Activated CD4-positive, alpha-beta T cell treated with anti-CD3 and anti-CD28 coated beads, Interleukin-2, amount 10 ng/mL, durations not matched to agents 7 days and 5 days (primary cell): ENCODE measurements at places on chromosomes 11 and 22.

GRCh38 chr11:119423509-119424254 is 710 bp upstream of the THY1 start:
- DNase-seq = no peak

DNA sequence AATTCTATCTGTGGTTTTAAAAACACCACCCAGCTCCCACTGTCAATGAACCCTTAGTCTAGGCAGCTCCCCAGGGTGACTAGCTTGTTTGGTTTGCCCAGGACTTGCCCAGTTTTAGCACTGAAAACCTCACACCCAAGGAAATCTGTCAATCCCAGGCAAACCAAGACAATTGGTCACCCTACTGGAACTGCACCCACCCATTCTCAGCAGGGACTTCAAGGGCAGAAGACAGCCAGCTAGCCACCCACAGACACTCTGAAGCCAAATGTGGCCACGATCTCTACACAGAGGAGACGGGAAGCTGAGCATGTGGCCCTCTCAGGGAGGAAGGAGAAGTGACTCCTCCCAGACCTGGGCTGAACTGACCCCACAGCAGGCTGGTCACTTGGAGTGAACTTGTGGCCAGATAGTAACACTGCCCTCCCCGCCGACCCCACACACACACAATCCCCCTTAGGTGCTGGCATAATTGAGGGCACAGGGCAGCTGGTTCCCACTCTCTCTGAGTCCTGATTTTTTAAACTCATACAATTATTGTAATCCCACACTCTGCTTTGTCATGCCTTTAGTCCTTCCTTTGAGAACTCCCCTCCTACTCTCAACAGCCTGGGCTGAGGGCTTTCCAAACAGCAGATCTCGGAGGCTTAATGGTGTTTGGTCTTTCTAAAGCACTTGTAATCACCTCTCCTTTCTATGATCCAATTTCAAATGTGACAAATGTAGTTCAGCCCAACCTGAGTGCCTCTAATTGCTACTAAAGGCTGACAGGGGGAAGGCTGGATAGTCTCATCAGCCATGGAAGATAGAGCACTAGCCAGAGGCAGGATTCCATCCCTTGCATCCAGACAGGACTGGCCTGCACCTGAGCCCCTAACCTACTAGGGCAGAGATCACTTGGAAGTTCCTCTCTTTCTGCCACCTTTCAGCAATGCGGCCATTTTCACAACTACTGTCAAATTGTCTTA is 74.7 kb upstream of the DRD2 start:
- DNase-seq = no peak

GRCh38 chr22:21797444-21798221 is 62.0 kb upstream of the YPEL1 start:
- DNase-seq = no peak

GRCh38 chr11:118602331-118602730 is 5.1 kb upstream of the PHLDB1 start:
- DNase-seq = no peak

DNA sequence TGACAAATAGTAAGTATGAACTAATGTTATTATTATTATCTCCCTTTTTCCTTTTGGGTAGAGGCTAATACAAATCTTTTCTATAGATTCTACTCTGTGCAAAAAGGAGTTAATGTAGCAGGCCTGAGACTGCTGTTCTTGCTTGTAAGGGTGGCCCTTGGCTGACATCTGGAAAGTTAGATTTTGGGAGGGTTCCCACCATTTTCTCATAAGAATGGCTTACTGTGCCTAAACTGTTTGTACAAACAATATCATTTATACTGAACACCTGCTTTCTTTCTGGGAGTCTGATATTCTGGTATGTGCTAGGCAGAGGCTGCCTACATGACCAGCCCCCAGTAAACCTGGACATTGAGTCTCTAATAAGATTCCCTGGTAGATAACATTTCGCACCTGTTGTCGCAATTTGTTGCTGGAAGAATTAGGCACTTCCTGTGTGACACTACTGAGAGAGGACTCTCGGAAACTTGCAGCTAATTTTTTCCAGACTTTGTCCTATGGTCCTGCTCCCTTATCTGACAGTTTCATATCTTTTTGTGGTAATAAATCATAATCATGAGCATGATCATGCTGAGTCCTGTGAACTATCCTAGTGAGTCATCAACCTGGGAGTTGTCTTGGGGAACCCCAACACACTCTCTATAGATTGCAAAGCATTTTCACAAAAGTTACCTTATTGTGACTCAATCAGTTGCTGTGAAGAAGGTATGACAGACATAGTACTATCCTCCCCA is 257.7 kb upstream of the CCDC90B start:
- DNase-seq = no peak
